IMR-90 (cell line): ENCODE measurements at places on chromosomes 4 and X.
A peak's percentile ranks its signal among the peaks of the same experiment; 100 is the strongest.

- DNase-seq, result peak; percentile 7
Measured at GRCh38 chr4:37793562-37793961, 32.9 kb upstream of the PGM2 start.

GRCh38 chr4:23877758-23878229 lies 12.1 kb downstream of the PPARGC1A start:
- peak; percentile 84 for DNase-seq

DNA sequence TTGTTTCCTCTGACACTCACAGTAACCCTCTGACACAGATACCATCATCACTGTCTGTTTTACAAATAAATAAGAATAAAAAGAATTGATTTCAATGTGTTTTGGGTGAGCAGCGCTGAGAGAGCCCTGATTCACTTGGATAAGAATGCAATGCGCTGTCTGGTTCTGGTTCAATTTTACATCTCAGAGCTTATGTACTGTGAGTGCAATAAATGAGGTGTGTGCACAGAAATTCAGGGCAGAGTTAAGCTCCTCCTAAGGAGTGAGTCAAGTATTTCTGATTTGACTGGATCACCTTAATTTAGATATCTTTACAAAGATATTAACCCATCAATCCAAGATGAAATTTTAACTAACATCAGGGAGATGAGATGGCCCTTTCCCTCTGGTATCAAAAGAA lies 11.2 kb downstream of the FAM9C start:
- DNase-seq, result peak; percentile 71

DNA sequence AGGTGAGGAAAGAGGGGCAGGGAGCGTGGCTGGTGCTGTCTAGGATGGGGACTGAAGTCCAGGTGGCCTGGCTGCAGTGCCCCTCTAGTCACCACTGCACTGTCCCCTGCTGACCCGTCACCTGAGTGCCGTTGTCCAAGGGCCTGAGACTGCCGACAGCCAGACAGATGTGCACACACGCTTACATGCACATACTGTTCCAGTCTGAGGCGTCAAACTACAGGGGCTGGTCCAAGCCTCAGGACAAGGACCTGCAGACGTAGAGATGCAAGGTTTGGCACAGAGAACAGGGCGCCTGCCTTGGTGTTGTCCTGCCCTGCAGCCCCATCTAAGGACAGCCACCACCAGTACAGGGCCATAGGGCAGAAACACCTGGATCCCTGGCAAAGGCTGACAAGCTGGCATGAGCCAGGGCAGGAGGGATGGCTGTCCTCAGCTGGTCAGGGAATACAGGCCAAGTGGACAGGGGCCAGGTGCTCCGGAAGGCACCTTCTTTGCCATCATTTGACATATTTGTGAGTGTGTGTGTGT lies 1.7 kb downstream of the SLC2A9 start:
- no peak for DNase-seq

GRCh38 chr4:83639849-83640493 lies 104.1 kb downstream of the GPAT3 start:
- peak; percentile 80 for DNase-seq

DNA sequence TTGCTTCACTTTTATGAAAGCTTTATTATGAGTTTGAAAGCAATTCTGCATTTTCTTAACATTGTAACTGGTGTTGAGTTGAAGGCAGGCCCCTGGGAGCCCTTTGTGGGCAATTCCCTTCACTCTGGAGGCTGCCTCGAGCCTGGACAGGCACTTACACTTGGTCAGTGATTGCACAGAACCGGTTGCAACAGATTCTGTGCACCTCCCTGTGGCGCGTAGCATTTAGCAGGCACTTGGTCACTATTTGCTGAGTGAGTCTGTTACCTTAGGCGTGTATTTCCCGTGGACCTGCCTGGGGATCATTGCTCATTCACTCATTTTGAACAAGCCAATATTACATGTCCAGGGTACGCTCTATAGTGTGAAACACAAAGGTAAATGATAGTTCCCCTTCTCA lies 80.4 kb downstream of the PTTG2 start:
- no peak for DNase-seq

DNA sequence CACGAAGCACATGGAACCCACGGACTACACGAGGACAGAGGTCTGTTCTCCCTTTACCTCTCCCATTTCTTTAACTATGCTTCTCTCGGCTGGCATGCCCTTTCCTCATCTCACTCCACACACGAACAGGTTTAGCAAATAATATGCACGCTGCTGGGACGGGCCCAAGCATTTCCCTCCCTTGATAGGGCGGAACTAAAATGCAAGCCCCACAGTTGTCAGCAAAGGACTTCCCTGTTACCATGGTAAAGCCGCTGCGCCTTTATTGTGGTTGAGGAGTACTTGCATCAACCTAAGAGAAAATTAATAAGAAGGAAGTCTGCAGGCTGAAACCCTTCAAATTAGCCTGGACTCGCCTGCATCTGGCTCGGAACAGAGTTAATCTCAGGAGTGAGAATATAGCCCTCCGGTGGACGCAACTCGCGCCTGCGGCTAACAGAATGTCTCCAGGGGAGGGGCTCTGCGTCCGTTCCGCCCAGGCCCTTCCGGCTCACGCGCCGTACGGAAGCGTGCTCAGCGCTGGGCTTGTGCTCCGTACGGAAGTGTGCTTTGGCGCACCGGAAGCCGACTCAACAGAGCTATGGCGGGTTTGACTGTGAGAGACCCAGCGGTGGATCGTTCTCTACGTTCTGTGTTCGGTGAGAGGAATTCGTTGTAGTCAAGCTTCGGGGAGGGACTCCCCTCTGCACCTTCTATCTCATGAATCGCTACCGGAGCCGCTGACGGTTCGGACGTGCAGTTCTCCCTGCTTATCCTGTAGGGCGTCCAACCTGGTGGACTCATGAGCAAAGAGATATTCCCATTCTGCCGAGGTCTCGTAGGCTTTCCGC lies at the start of gene CSTF2:
CSTF2 (plus strand) TSS at position 555 of the 830 bp plus-strand sequence; CDS start at position 581, 26 bp downstream.
- DNase-seq, result peak; percentile 79

GRCh38 chr4:67575232-67576058 lies 16.9 kb downstream of the STAP1 start:
- DNase-seq, result no peak
